ENCODE measurements at places on chromosomes 5 and 9. TPM values are rescaled to one million over a fixed set of nuclear protein-coding genes. Genes with fewer than 3 reads are reported as not detected.
A peak's percentile ranks its signal among the peaks of the same experiment; 100 is the strongest.

GRCh38 chr5:55421074-55421529, 113.3 kb downstream of the MTREX start:
- DNase-seq = no peak
- peaks cover 31% of the 10 kb centered on the region for H3K4me1 ChIP-seq
- no peak overlapping the region for H3K4me3 ChIP-seq
- H3K36me3 ChIP-seq = peaks cover 64% of the 10 kb centered on the region
- H3K27me3 ChIP-seq = no peaks in the 10 kb centered on the region

DNA sequence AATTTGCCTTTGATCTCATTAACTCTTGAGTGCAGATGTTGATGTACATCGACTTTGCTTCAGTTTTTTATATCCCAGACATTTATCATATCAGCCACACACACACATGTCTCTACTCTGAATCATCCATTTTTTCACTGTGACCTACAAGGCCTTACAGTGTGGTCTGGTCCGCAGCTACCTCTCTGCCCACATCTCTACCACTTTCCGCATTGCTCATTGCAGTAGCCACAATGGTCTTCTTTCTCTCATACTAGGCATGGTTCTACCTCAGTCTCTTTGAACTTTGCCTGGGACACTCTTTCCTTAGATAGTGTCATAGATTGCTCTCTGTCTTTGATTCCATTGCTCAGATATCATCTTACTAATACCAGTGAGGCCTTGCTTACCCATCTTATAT, 87.9 kb upstream of the FSD1L start:
- no peak overlapping the region for H3K4me3 ChIP-seq
- H3K27ac ChIP-seq = no peak overlapping the region
- no peaks in the 10 kb centered on the region for H3K4me1 ChIP-seq
- H3K36me3 ChIP-seq = peaks cover 37% of the 10 kb centered on the region
- DNase-seq = no peak

GRCh38 chr9:111149018-111149759, 110.9 kb upstream of the LPAR1 start:
- peaks cover 6% of the 10 kb centered on the region for H3K4me1 ChIP-seq
- peak overlapping the region; percentile 4 for H3K27ac ChIP-seq
- no peaks in the 10 kb centered on the region for H3K36me3 ChIP-seq
- no peaks in the 10 kb centered on the region for H3K27me3 ChIP-seq
- H3K4me3 ChIP-seq = no peak overlapping the region
- DNase-seq = no peak

DNA sequence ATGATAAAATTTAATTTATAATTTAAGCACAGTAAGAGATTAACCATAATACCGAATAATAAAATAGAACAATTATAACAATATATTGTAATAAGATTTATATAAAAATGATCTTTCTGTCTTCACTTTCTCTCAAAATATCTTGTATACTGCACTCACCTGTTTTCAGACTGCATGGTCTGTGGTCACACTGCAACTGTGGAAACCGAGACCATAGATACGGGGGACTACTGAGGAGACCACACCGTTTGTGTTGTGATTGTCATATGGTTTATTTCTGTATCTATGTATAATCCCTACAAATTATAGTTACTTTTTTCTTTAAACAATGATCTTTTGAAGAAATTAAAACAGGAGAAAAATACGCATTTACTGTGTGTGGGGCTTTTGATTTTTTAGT, 78.8 kb upstream of the TNFAIP8 start:
- no peaks in the 10 kb centered on the region for H3K27me3 ChIP-seq
- no peak for DNase-seq
- no peaks in the 10 kb centered on the region for H3K36me3 ChIP-seq
- H3K27ac ChIP-seq = no peak overlapping the region
- H3K4me1 ChIP-seq = peaks cover 21% of the 10 kb centered on the region

GRCh38 chr5:61123145-61123544, 39.1 kb downstream of the SMIM15 start:
- H3K36me3 ChIP-seq = no peaks in the 10 kb centered on the region
- H3K27me3 ChIP-seq = no peaks in the 10 kb centered on the region
- no peak for DNase-seq
- H3K4me1 ChIP-seq = no peaks in the 10 kb centered on the region
- no peak overlapping the region for H3K4me3 ChIP-seq
- H3K27ac ChIP-seq = no peak overlapping the region

GRCh38 chr9:83012168-83012921, 50.6 kb downstream of the RASEF start:
- peaks cover 3% of the 10 kb centered on the region for H3K4me1 ChIP-seq
- H3K4me3 ChIP-seq = no peak overlapping the region
- no peaks in the 10 kb centered on the region for H3K36me3 ChIP-seq
- no peak for DNase-seq
- H3K27me3 ChIP-seq = no peaks in the 10 kb centered on the region
- H3K27ac ChIP-seq = no peak overlapping the region

DNA sequence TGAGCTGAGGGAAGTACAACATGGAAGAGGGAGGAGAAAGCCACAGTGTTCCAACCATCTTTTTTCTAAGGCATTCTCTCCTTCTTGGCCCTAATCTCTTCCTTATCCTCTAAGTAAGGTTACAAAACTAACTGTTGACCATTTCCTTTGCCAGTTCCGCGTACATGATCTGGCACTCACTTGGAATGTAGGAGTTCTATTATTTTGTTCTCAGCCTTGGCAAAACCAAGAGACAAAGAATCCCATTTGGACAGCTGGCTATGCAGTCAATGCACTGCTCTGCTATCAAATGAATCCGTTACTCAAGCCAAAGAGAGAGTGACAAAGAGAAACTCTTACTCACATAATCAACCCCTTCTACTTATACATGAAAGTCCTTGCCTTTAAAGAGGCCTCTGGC, 410.3 kb downstream of the DTWD2 start:
- no peak overlapping the region for H3K27ac ChIP-seq
- no peaks in the 10 kb centered on the region for H3K36me3 ChIP-seq
- H3K4me3 ChIP-seq = no peak overlapping the region
- no peaks in the 10 kb centered on the region for H3K27me3 ChIP-seq
- DNase-seq = peak; percentile 65

GRCh38 chr5:130189961-130190360, 285.7 kb downstream of the CHSY3 start:
- H3K27ac ChIP-seq = no peak overlapping the region
- no peaks in the 10 kb centered on the region for H3K36me3 ChIP-seq
- DNase-seq = no peak
- H3K27me3 ChIP-seq = no peaks in the 10 kb centered on the region

DNA sequence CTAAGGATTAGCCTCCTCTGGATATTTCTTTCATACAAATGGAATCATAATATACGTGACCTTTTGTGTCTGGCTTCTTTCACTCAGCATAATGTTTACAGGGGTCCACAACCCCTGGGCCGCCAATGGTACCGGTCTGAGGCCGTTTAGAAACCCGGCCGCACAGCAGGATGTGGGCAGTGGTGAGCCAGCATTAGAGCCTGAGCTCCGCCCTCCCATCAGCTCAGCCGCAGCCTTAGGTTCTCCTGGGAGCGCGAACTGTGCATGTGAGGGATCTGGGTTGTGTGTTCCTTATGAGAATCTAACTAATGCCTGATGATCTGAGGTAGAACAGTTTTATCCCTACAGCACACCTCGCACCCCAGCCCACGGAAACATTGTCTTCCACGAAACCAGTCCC, 229.7 kb downstream of the ICE1 start:
- H3K36me3 ChIP-seq = no peaks in the 10 kb centered on the region
- no peak overlapping the region for H3K27ac ChIP-seq
- no peak for DNase-seq
- H3K4me1 ChIP-seq = no peaks in the 10 kb centered on the region
- no peak overlapping the region for H3K4me3 ChIP-seq
- H3K27me3 ChIP-seq = no peaks in the 10 kb centered on the region

GRCh38 chr5:55471468-55471867, 63.3 kb downstream of the PLPP1 start:
- no peak overlapping the region for H3K4me3 ChIP-seq
- H3K27ac ChIP-seq = no peak overlapping the region
- no peaks in the 10 kb centered on the region for H3K4me1 ChIP-seq
- no peaks in the 10 kb centered on the region for H3K36me3 ChIP-seq
- no peak for DNase-seq

GRCh38 chr5:138541511-138542179, 1.4 kb downstream of the ETF1 start:
- H3K27ac ChIP-seq = peak overlapping the region; percentile 100
- H3K27me3 ChIP-seq = no peaks in the 10 kb centered on the region
- H3K4me3 ChIP-seq = peak overlapping the region; percentile 98
- H3K4me1 ChIP-seq = peaks cover 75% of the 10 kb centered on the region
- no peak for DNase-seq
- H3K36me3 ChIP-seq = no peaks in the 10 kb centered on the region

DNA sequence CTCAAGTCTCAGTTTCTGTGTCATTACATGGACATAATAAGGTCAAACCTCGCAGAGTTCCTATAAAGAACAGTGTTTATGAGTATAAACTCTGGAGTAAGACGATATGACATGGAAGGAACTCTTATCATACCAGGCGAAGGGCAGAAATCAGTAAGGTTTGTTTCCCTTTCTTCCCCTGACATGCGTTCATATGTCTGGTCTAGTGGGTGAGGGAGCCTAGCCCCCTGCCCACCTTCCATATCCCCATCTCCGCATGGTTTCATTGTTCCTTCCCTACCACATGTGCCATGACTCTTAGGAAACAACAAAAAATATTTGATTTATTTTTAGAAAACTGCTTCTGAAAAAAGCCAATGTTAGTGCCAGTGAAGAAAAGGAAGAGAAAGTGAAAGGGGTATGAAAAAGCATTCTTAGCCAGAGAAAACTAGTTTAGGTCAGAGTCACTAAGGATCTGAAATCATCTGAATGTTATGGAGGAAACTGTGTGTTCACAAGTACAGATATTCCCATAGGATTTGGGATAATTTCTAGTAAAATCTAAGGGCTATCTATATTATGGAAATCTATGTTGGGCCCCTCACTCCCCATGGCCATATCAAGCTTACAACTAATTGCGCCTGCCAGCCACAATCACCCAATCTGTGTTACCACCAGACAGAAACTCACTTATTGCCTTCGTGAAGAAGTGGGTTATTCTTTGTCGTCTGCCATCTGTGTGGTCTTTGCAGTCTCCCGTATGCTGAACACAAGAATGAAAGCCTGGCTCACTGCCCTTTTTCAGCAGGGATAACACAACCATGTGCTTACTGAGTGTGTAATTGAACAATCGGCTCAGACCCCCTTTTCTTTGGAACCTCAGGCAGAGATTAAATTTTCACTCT, 19.9 kb upstream of the HMHB1 start:
- H3K27ac ChIP-seq = no peak overlapping the region
- no peaks in the 10 kb centered on the region for H3K27me3 ChIP-seq
- H3K4me3 ChIP-seq = no peak overlapping the region
- no peak for DNase-seq

GRCh38 chr9:134299883-134300282, 26.4 kb upstream of the RXRA start:
- H3K4me1 ChIP-seq = peaks cover 9% of the 10 kb centered on the region
- no peak overlapping the region for H3K4me3 ChIP-seq
- no peak for DNase-seq
- no peaks in the 10 kb centered on the region for H3K27me3 ChIP-seq
- no peak overlapping the region for H3K27ac ChIP-seq

GRCh38 chr5:7519564-7519963, 123.6 kb downstream of the ADCY2 start:
- H3K4me1 ChIP-seq = no peaks in the 10 kb centered on the region
- no peak overlapping the region for H3K27ac ChIP-seq
- DNase-seq = no peak
- H3K36me3 ChIP-seq = peaks cover 2% of the 10 kb centered on the region
- H3K4me3 ChIP-seq = no peak overlapping the region
- no peaks in the 10 kb centered on the region for H3K27me3 ChIP-seq

GRCh38 chr5:39426051-39426745, 1.4 kb upstream of the DAB2 start:
- no peaks in the 10 kb centered on the region for H3K27me3 ChIP-seq
- H3K36me3 ChIP-seq = no peaks in the 10 kb centered on the region
- peaks cover 36% of the 10 kb centered on the region for H3K4me1 ChIP-seq
- DNase-seq = no peak
- H3K4me3 ChIP-seq = peak overlapping the region; percentile 62
- H3K27ac ChIP-seq = peak overlapping the region; percentile 91

Gene FOXD4L6
- not detected for total RNA-seq

Gene TRAF1
- 12.2 TPM for total RNA-seq

Gene GFPT2
- total RNA-seq = 6.9 TPM

Gene TAS2R1
- total RNA-seq = not detected
